ENCODE measurements at places on chromosomes 11 and 22. TPM values are rescaled to one million over a fixed set of nuclear protein-coding genes. Genes with fewer than 3 reads are reported as not detected.

DNA sequence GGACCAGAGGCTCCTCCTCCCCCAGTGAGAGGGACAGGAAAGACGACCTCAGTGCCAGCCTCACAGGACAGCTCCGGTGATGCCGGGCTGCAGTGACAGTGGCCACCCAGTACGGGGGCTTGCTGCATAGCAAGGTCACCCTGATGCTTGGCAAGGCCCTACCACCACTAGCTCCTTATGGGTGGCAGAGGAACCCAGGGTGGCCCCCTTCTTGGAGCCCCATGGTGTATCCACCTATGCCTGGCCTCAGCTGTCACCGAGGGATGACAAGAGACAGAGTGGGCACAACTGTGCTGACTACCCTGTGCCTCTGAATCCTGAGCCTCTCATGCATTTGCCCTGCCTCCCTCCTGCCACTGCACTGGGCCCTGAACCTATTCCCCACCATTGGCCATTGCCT is 809.2 kb downstream of the TBC1D22A start:
- no peak for DNase-seq
- no peaks in the 10 kb centered on the region for H3K4me1 ChIP-seq
- H3K36me3 ChIP-seq = no peaks in the 10 kb centered on the region
- H3K27me3 ChIP-seq = no peaks in the 10 kb centered on the region
- no peak overlapping the region for H3K27ac ChIP-seq

DNA sequence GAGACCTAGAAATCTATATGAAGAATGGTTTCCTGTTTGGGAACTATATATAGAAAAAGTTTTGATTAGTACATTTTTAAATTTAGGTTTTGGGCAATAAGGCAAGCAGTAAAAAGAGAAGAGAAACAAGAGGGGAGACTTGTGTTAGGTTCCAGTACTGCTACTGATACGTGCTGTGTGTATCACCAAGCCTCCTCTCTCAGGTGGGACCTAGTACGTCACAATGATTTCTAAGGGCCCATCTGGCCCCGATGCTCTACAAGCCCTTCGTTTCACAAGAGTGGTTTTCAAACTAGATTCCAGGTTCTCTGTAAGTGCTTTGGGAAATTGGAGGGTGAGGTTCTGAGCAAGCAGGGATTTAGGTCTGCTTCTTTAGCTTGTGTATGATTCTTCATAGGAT is 39.2 kb downstream of the USP35 start:
- no peak overlapping the region for H3K4me3 ChIP-seq
- no peaks in the 10 kb centered on the region for H3K36me3 ChIP-seq
- H3K27me3 ChIP-seq = no peaks in the 10 kb centered on the region
- H3K27ac ChIP-seq = no peak overlapping the region
- DNase-seq = no peak

DNA sequence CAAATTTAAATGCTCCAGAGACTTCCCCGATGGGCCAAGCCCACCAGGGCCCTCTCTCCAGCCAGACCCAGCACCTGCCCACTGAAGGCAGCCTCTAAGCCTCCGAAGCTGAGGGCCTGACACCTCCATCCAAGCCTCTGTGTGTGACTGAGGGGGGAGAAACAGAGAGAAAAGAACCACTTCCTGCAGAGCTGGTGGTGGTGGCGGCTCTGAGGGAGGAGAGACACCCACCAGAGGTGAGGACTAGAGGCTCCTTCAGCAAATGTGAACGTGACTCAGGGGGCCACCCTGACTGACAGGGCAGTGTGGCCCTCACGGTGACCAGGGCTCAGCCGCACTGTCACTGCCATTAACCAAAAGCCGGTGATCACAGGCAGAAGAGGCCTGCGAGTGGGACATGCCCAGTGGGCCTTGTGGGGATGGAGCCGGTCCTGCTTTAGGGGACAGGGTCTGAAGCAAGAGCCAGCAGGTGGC is 31.0 kb upstream of the CD5 start:
- no peaks in the 10 kb centered on the region for H3K36me3 ChIP-seq
- no peak for DNase-seq
- H3K27me3 ChIP-seq = no peaks in the 10 kb centered on the region
- peak overlapping the region; percentile 5 for H3K27ac ChIP-seq
- H3K4me3 ChIP-seq = no peak overlapping the region
- peaks cover 3% of the 10 kb centered on the region for H3K4me1 ChIP-seq

TCN2 gene
- 24.7 TPM for total RNA-seq

RASD2 gene
- total RNA-seq = 1.6 TPM

ZBTB16 gene
- 69.4 TPM for total RNA-seq

GRCh38 chr11:11265320-11265719 is 87.7 kb downstream of the CSNK2A3 start:
- H3K4me1 ChIP-seq = peaks cover 9% of the 10 kb centered on the region
- DNase-seq = no peak
- H3K36me3 ChIP-seq = no peaks in the 10 kb centered on the region
- H3K4me3 ChIP-seq = no peak overlapping the region

DNA sequence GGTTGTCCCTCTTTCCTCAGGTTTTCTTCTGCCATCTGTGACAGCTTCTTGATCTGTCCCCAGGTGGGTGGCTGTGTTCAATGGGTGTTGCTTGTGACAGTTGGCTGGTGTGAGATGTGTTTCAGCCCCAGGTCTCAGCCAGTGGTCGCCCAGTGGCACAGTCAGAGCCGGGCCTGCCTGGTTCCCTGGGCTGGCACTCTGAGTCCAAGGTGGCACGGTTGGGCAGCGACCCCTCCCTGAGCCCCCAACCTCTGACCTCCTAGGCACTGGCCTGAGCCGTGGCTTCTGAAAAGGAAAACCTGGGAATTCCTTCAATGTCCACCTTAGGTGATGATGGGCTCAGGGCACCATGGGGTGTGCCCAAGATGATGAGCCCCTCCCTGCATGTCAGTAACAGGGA is 14.0 kb upstream of the PRODH start:
- H3K27ac ChIP-seq = no peak overlapping the region
- H3K4me3 ChIP-seq = no peak overlapping the region
- DNase-seq = peak; percentile 2
- H3K27me3 ChIP-seq = peaks cover 5% of the 10 kb centered on the region

GRCh38 chr11:3003396-3004231 is 11.5 kb upstream of the NAP1L4 start:
- H3K27ac ChIP-seq = no peak overlapping the region
- H3K4me1 ChIP-seq = peaks cover 22% of the 10 kb centered on the region
- no peaks in the 10 kb centered on the region for H3K27me3 ChIP-seq

- H3K4me3 ChIP-seq = no peak overlapping the region
- no peaks in the 10 kb centered on the region for H3K36me3 ChIP-seq
- no peak for DNase-seq
- H3K27me3 ChIP-seq = no peaks in the 10 kb centered on the region
These were observed 40.2 kb downstream of the FZD4 start for GRCh38 chr11:86914865-86915519.

GRCh38 chr11:87002918-87003317 is 34.8 kb upstream of the TMEM135 start:
- no peak overlapping the region for H3K4me3 ChIP-seq
- DNase-seq = no peak
- no peaks in the 10 kb centered on the region for H3K4me1 ChIP-seq
- H3K27me3 ChIP-seq = no peaks in the 10 kb centered on the region

FAM180B gene
- total RNA-seq = not detected

- H3K27me3 ChIP-seq = peaks cover 43% of the 10 kb centered on the region
- peak; percentile 18 for DNase-seq
- no peak overlapping the region for H3K27ac ChIP-seq
- no peaks in the 10 kb centered on the region for H3K4me1 ChIP-seq
These were observed 25.7 kb upstream of the HMGXB4 start for GRCh38 chr22:35231585-35232084.

GRCh38 chr11:64253481-64253880 is 2.2 kb downstream of the PLCB3 start:
- no peak overlapping the region for H3K4me3 ChIP-seq
- peak overlapping the region; percentile 5 for H3K27ac ChIP-seq
- H3K36me3 ChIP-seq = peaks cover 24% of the 10 kb centered on the region
- H3K27me3 ChIP-seq = no peaks in the 10 kb centered on the region
- H3K4me1 ChIP-seq = peaks cover 35% of the 10 kb centered on the region

DNA sequence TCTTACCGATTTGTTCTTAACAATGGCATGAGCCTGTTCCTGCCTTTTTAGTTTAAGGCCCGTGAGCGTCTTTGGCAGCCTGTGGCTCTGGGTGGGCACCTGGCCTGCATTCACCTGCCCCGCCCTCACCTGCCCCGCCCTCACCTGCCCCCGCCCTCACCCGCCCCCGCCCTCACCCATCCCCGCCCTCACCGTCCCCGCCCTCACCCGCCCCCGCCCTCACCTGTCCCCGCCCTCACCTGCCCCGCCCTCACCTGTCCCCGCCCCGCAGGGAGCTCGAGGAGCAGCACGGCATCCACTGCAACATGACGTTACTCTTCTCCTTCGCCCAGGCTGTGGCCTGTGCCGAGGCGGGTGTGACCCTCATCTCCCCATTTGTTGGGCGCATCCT is 14.2 kb downstream of the GATD1 start:
- H3K4me3 ChIP-seq = no peak overlapping the region
- no peak overlapping the region for H3K27ac ChIP-seq
- H3K36me3 ChIP-seq = peaks cover 95% of the 10 kb centered on the region
- no peaks in the 10 kb centered on the region for H3K27me3 ChIP-seq
- no peak for DNase-seq

DNA sequence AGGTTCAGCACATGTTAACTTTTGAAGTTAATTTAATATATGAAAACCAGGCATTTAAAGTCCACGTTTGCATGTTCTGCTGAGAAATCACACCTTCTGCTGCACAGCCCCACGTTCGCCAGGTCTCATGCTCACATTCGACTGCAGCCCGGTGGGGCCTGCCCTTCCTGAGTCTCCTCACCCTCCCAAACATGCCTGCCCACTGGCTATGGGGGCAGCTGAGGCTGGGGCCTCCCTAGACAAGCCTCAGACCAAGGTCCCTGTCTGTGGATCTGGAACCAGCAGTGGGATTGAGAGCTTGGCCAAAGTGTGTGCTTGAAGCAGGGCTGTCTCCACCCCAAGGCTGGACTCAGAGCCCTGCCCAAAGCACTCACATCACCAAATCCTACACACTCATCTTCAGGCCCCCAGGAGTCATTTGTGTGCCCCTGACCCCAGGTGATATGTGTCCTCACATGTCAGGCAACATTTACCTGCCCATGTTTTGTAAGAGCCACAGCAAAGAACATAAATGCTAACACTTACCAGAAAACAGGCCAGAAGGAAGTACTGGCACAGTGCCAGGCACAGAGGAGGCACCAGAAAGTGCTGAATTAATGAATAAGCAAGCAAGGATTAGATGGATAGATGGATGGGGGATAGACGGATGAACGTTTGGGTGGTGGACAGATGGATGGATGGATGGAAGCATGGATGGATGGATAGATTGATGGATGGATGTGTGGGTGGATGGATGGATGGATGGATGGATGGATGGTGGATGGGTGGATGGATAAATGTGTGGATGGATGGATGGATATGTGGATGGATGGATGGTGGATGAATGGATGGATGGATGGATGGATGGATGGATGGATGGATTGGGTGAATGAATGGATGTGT is 9.4 kb upstream of the FADD start:
- H3K27ac ChIP-seq = no peak overlapping the region
- no peak overlapping the region for H3K4me3 ChIP-seq
- no peaks in the 10 kb centered on the region for H3K4me1 ChIP-seq
- no peak for DNase-seq
- H3K36me3 ChIP-seq = no peaks in the 10 kb centered on the region

- peaks cover 20% of the 10 kb centered on the region for H3K27me3 ChIP-seq
- H3K36me3 ChIP-seq = no peaks in the 10 kb centered on the region
- H3K27ac ChIP-seq = no peak overlapping the region
- H3K4me3 ChIP-seq = no peak overlapping the region
- no peak for DNase-seq
These were observed 43.0 kb upstream of the RTL6 start for GRCh38 chr22:44540756-44541670.

- no peak overlapping the region for H3K4me3 ChIP-seq
- no peak for DNase-seq
- H3K27me3 ChIP-seq = no peaks in the 10 kb centered on the region
- H3K27ac ChIP-seq = no peak overlapping the region
- peaks cover 11% of the 10 kb centered on the region for H3K4me1 ChIP-seq
These were observed 59.5 kb upstream of the AMOTL1 start for GRCh38 chr11:94708642-94709041.

GRCh38 chr11:133895061-133895479 is 49.8 kb upstream of the SPATA19 start:
- no peak overlapping the region for H3K4me3 ChIP-seq
- no peaks in the 10 kb centered on the region for H3K36me3 ChIP-seq
- H3K4me1 ChIP-seq = no peaks in the 10 kb centered on the region
- no peak overlapping the region for H3K27ac ChIP-seq
- no peaks in the 10 kb centered on the region for H3K27me3 ChIP-seq

B4GALNT4 gene
- total RNA-seq = 0.56 TPM

GRCh38 chr11:38423042-38423441 is 1825.0 kb upstream of the RAG2 start:
- no peak overlapping the region for H3K27ac ChIP-seq
- no peaks in the 10 kb centered on the region for H3K36me3 ChIP-seq
- H3K4me3 ChIP-seq = no peak overlapping the region
- no peaks in the 10 kb centered on the region for H3K4me1 ChIP-seq

Data from heart right ventricle (tissue), 16 donors.